Temporal lobe (tissue), 4 donors: ENCODE measurements at places on chromosomes 6 and 20. TPM values are rescaled to one million over a fixed set of nuclear protein-coding genes. Genes with fewer than 3 reads are reported as not detected.

HMGN4 gene
- total RNA-seq, result 52.6 TPM

KDM1B gene
- 40.8 TPM for total RNA-seq

TMEM200A gene
- 16.5 TPM for total RNA-seq

SLC25A27 gene
- total RNA-seq, result 26.1 TPM

EYS gene
- 2.0 TPM for total RNA-seq
